ENCODE measurements at places on chromosomes 1 and 21.

DNA sequence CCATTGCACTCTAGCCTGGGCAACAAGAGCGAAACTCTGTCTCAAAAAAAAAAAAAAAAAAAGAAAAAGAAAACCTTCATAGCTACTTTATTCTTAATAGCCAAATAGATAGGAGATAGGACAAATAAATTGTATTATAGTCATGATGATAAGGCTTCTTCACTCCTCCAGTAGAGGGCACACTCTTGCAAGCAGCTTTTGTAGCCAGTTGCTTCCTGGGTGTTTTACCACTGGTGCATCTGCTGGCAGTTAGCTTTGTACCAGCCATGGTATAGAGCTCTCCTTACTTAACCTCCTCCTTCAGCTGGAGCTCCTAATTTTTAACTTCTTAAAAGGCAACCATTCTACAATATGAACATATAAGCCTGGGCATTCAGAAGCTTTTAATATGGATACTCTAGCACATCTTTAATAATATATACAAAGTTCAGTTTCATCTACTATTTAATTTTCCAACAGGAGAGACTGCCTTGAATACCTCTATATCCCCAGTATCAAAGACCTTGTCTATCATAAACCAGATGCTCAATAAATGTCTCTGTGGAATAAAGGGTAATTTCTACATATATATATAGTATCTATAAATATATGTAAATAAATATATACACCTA lies 35.8 kb downstream of the EVI5 start:
- no peak for DNase-seq

GRCh38 chr21:36788120-36788638 lies 89.3 kb downstream of the SIM2 start:
- DNase-seq: no peak

DNA sequence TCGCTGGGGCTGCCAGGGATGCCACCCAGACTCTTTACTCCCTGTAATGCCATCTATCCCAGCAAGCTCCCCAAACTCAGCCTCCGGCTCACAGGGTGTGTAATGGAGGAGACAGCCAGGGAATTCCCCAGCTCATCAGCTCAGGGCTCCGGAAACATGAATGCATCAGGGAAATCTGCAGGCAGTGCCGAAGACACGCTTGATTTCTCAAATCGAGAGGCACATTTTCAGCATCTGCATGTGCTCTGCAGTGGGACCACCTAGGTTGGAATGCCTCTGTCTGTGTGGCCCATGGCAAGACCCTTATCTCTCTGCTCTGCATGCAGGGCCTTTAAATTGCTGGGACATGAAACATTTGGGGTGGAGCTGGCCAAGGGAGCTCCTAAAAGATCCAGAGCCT lies 170.1 kb downstream of the TRABD2B start:
- no peak for DNase-seq

DNA sequence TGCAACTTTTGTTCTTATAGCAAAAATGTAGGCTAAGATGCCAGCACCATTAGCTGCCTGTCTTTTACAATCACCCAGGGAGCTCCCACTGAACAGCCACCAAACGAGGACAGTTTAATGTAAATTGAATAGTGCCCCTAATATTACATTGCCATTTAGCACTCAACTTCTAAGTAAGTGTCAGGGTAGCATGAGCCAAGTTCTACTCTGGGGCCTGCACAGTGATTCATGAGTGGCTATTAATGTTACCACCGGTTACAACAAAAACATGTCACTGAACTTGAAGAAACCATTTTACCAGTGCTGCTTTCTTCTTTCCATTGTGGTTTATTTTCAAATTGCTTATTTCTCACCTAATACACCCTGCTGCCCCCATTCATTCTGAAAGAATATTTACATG lies 295.6 kb upstream of the RRP15 start:
- no peak for DNase-seq

- DNase-seq: no peak
These were observed 69.9 kb upstream of the GCLM start for GRCh38 chr1:93979040-93979717.

- DNase-seq: peak; percentile 8
These were observed 71.6 kb downstream of the CDC14A start for GRCh38 chr1:100423832-100424337.
